ENCODE measurements at places on chromosomes 12 and 14.

DNA sequence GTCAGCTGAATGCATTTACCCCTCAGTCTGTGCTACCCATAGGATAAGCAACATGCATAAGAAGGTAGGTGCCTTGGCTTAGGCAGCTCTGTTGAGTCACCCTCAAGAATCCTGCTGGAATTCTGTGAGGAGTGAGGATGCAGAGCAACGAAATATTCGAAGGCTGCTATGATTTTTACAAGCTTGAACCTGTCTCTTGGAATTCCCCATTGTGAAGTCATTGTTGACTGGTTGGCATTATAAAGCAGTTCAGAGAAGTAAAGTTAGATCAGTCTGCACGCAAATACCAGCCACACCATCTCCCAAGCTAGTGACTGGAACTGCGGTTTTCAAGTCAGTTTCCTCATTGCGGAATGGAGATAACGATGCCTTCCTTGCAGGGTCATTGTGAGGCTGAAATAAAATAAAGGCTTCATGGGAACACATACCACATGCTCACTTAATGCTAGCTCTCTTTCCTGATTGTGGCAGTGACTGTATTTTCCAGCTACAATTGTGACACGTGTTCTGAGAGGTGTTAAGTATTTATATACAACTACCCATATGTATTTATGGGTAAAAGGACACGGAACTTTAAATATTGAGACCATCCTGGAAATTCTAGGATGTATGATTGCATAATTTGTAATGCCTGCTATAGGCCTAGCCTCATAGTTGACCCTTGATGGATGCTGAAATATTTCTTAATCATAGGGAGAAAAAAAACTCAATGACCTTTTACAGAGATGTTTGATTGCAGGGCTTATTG is 96.7 kb downstream of the ETV6 start:
- no peak for DNase-seq

GRCh38 chr12:42921741-42922504 is 332.4 kb upstream of the PRICKLE1 start:
- DNase-seq = no peak

DNA sequence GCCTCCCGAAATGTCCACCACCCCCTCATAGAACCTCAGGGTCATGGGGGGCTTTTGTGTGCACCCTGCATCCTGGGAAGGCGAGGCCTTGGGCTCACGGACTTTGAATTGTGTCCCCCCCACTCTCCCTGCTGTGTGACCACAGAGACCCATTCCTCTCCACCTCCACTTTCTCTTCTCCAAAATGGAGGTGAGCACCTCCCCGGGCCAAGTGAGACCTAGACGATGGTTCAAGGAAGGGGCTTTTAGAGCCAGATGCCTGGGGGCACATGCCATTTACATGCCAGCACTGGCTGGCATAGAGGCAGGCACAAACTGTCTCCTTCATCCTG is 33.5 kb downstream of the CYP46A1 start:
- no peak for DNase-seq

- no peak for DNase-seq
These were observed 33.0 kb upstream of the BICDL1 start for GRCh38 chr12:119956047-119956446.

GRCh38 chr14:102510616-102511520 is 1.3 kb upstream of the ANKRD9 start:
- DNase-seq = no peak

Measured in activated T-helper 9 cell treated with anti-CD3 and anti-CD28 coated beads, Interleukin-2, amount 50 U/mL, for 16 hours (primary cell).